ENCODE measurements at places on chromosomes 3 and 15.
A peak's percentile ranks its signal among the peaks of the same experiment; 100 is the strongest.

GRCh38 chr3:157127268-157127667, 32.7 kb downstream of the CCNL1 start:
- DNase-seq = peak; percentile 73

- DNase-seq = no peak
Observed at GRCh38 chr15:55254916-55255679, 34.5 kb downstream of the RAB27A start.

DNA sequence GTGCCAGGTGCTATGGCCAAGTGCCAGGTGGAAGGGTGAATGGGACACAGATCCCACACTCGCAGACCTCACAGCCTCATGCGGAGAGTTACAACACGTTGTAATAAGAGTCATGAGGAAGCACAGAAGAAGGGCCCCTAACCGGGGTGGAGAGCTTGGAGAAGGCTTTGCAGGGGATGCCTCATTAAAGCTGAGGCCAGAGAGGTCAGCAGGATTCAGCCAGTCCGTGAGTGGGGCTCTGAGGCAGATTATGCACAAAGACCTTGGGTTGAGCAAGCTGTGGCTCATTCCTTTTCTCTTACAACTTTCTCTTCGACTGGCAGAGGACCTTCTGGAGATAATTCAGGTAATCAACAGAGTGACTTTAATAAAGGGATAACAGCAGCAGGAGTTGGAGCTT, 65.3 kb upstream of the SNRK start:
- no peak for DNase-seq

GRCh38 chr3:89912031-89912430, 804.6 kb downstream of the EPHA3 start:
- DNase-seq = no peak

DNA sequence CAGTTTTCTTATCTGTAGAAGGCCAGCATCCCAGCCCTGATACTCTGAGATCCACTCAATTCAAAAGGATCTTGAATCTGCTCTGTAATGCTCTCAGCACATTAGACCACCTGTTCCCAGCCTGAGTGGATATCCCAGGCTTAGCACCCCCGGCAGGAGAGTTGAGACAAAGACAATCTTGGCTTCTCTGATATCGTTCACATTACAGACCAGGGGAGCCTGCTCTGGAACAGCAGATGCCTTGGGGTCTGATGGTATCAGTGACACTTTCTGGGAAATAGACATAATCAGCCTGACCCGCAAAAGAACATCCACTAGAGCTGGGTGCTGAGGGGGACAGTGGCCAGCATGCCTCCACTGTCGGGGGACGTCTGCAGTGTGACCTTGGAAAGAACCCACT, 70.6 kb downstream of the BDH1 start:
- DNase-seq = no peak

GRCh38 chr3:84092907-84093306, 865.9 kb upstream of the CADM2 start:
- DNase-seq = no peak

DNA sequence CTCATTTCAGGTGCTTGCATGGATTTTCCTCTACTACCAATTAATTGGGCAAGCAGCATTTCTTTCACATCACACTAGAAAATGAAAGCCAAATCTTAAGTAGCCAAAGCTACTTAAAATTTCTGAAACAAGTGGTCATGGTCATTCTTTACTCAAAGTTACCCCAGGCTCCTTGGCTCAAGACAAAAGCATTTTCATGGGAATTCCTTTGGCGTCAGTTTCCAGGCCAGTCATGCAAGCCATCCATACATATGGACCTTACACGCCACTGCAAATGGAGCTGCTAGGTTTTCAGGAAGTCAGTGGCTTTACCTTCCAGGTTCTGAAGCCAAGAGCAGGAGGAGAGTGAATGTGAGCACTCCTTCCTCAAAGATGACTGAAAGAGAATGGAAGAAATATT, 83.7 kb upstream of the IL12A start:
- DNase-seq = no peak

GRCh38 chr15:77636209-77636608, 3.5 kb upstream of the LINGO1 start:
- DNase-seq = no peak

GRCh38 chr15:90451053-90451850, 63.2 kb downstream of the IQGAP1 start:
- peak; percentile 61 for DNase-seq

- DNase-seq = peak; percentile 24
Observed at GRCh38 chr3:12436514-12437220, 47.6 kb upstream of the TSEN2 start.

DNA sequence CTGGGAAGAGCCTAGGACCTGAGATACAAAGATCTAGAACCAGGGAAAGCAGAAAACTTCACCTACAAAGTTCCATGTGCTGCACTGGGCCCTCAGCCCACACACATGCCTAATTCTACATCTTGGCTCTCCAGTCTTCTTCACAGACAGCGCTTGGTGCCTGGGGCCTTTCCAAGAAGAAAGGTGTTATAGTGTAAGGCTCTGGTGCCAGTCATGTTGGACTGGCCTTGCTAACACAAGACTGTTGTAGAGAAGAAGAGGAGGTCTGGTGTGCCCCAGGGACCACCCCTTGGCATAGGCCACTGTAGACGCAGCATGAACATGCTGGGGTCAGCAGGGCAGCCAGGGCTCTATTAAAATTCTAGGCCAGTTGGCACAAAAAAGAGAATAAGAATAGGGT, 226.2 kb upstream of the CTNNB1 start:
- DNase-seq = no peak

- DNase-seq = no peak
Observed at GRCh38 chr3:112456147-112456546, 43.1 kb downstream of the BTLA start.

GRCh38 chr3:194351080-194351672, at the start of gene CPN2:
CPN2 (minus strand) TSS chr3:194351328; CDS start chr3:194342702, 8,626 bp downstream.
- DNase-seq = no peak

DNA sequence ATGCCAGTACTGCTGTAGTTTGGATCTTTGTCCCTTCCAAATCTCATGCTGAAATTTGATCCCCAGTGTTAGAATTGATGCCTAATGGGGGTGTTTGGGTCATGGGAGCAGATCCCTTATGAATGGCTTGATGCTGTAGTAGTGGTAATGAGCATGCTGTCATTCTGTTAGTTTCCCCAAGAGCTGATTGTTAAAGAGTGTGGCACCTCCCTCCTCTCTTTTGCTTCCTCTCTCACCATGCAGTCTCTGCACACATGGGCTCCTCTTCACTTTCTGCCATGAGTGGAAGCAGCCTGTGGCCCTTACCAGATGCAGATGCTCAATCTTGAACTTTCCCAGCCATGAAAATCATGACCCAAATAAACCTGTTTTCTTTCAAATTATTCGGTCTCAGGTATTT, 141.3 kb upstream of the DPPA4 start:
- no peak for DNase-seq

DNA sequence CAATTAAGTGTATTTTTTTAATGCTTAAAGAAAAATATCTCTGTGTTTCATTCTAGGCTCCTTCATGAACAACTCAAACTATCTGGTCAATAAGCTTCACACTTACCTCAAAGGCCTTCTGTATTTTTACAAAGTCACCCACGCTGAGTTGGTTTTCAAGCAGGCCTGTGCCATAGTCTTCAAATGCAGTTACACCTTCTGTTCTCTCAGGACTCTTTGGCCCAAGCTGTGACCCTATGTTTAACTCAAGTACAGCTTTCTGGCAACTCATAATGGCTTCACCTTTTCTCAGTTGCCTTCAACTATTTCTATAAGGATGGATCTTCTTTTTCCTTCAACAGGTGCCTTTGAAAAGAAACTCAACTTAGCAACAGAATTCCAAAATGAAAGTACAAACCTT, 587 bp downstream of the WDR49 start:
- DNase-seq = no peak

- DNase-seq = no peak
Observed at GRCh38 chr3:17747890-17748247, 5.4 kb upstream of the TBC1D5 start.

DNA sequence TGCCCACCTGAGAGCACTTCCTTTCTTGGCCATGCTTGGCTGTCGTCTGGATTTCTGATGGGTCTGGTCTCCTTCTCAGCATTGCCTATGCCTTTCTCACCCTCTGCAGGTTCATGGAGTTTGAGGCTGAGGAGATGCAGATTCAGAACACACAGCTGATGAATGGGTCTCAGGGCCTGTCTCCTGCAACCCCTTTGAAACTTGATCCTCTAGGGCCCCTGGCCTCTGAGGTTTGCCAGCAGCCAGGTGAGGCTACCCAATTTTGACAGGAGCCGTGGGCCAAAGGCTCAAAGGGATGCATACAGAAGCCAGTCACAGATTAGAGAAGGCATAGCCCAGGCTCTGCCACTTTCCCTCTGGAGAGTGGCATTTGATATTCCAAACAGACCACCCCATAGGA, 10.5 kb downstream of the NUTM1 start:
- no peak for DNase-seq

- peak; percentile 40 for DNase-seq
Observed at GRCh38 chr3:17640466-17640865, 102.0 kb downstream of the TBC1D5 start.

DNA sequence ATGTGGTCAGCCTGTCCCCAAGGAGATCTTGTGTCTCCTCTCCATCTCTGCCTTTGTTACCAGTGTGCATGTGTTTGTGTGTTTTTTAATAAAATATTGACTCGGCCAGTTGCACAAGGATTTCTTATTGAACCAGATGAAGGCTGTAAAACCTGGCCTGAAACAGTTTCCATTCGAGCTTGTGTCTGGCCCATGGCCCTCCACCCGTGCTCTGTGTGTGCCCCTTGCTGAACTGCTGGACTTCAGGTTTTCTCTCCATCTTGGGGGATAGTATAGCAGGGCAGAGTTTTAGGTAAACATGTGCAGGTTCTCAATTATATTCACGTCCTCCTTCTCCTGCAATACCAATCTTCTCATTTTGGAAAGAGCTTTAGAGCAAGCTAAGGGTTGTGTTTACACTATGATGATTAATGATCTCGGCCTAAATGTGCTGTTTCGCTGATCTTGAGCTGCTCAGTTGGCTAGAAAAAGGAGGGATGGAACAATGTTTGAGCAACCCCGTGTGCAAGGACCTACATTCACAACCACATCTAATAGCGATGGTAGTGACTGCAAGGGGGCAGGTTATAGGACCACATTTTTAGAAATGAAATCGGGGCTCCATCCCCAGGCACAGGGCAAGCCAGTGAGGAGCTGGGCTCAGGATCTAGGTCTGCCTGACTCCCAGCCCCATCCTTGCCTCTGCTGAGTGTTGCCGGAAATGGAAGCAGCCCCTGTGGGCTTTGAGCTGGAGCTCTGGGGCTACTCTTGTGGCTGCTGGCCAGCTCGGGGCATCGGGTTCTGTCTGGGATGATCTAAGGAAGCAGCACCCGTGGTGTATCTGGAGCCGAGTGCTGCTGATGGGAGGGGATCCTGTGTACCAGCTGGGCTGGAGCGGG, 47.7 kb downstream of the CMTM6 start:
- DNase-seq = no peak

- no peak for DNase-seq
Observed at GRCh38 chr3:18715208-18715607, 290.1 kb upstream of the SATB1 start.

GRCh38 chr3:63037116-63037515, 161.9 kb upstream of the CADPS start:
- DNase-seq = no peak

- no peak for DNase-seq
Observed at GRCh38 chr3:135807879-135808278, 157.6 kb upstream of the PPP2R3A start.

GRCh38 chr3:45599984-45600650, 5.6 kb downstream of the LIMD1 start:
- DNase-seq = no peak

DNA sequence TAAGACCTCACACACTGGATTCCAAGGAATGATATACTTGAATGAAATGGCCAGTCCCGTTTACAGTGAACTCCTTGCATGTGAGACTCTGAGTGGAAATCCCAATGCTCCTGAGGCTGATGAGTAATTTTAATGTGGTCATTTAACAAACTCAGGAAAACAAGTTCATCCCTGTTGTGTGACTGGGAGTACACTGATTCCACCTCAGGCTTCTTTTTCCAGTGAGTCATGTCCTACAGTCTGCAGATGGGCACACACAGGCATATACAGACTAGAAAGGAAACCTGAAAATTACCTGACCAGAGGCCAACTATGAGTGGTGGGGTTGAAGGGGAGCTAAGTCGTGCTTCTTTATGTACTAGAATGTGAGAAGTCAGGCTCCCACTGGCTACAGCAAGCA, 5.8 kb downstream of the SQOR start:
- peak; percentile 99 for DNase-seq

DNA sequence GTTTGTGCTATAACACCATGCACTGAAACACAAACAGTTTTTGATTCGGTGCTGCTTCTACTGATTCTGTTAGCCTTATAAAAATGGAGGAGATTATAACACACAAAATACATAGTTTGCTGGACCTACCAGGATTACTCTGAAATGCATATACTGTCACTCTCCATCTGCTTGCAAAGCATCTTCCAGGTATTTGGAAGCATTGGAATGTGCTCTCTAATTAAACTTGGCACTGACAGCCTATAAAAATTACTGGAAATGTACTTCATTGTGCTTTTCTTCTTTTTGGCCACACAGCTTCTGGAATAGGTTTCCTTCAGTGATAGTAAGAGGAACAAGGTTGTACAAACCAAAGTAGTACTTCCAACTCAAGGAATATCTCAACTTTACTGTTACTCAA, 376.1 kb downstream of the UNC13C start:
- DNase-seq = no peak

DNA sequence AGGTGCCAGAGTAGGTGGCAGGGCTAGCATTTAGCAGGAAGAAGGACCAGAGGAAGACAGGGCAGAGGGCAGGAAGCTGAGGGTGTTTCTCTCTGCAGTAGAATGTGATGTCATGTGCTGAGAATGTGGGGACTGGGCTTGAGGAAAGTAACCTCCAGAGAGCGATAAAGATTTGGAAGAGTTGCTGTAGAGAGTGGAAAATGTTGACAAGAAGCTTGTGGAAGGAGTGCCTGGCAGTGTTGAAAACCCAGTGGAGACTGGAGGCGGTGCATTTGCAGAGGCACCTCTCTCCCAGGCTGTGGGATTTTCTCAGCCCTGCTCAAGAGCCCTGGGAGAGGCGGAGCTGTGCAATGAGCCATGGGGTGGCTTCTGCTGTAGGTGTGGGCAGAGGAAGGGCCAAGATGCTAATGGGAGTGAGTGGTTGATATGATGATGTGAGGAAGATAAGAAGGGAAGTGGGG, 54.8 kb downstream of the MESD start:
- no peak for DNase-seq

Measured in epithelial cell of esophagus (primary cell).